Activated CD4-positive, alpha-beta memory T cell treated with anti-CD3 and anti-CD28 coated beads, Interleukin-2, amount 10 ng/mL, durations not matched to agents 7 days and 5 days (primary cell): ENCODE measurements at places on chromosomes 7 and 10.

GRCh38 chr10:22716943-22717342, 2.6 kb upstream of the PIP4K2A start:
- DNase-seq = no peak
- H3K4me3 ChIP-seq = no peak overlapping the region
- peaks cover 17% of the 10 kb centered on the region for H3K4me1 ChIP-seq

DNA sequence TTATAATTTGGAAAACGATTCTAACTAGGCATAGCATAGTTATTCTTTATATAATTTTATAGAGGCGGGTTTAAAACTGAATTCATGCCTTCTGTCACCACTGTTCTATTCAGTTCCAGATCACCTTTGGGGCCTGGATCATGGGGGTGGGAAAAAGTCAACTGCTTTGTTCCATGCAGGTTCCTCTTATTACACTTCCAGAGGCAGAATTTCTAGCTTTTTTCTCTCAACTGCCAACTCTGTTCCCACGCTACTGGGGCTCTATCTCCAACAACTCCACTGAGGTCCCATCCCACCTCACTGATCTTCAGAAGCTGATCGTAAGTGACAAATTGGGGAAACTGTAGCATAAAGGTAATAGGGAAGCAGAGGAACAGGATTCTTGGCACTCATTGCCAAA, 283.6 kb upstream of the IMMP2L start:
- H3K4me1 ChIP-seq = peaks cover 2% of the 10 kb centered on the region
- no peak for DNase-seq
- no peak overlapping the region for H3K4me3 ChIP-seq
- H3K36me3 ChIP-seq = no peaks in the 10 kb centered on the region

GRCh38 chr10:84829131-84829530, 500.7 kb downstream of the CCSER2 start:
- no peak for DNase-seq
- no peaks in the 10 kb centered on the region for H3K4me1 ChIP-seq
- no peak overlapping the region for H3K27ac ChIP-seq
- no peaks in the 10 kb centered on the region for H3K27me3 ChIP-seq
- H3K4me3 ChIP-seq = no peak overlapping the region
- no peaks in the 10 kb centered on the region for H3K36me3 ChIP-seq

DNA sequence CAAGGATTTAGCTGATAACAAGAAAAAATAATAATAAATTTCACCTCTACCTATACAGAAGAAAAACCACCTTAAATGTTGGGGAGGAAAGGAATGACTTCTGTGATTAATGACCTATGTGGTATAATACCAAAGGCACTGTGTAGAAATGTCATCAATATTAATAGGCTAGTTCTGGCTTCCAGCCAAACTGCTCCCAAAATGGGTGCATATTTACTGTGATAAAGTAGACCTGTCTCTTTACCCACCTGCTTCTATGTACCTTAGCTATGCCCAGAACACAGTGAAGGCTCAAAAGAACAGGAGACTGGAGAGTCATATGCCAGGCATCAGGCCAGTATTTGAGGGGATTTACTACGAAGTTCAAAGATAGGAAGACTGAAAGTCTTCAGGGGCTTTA, 76.0 kb downstream of the ATE1 start:
- H3K27me3 ChIP-seq = no peaks in the 10 kb centered on the region
- no peaks in the 10 kb centered on the region for H3K4me1 ChIP-seq
- H3K4me3 ChIP-seq = no peak overlapping the region
- no peak overlapping the region for H3K27ac ChIP-seq
- DNase-seq = no peak
- peaks cover 39% of the 10 kb centered on the region for H3K36me3 ChIP-seq

GRCh38 chr10:89662596-89662995, 17.6 kb upstream of the PANK1 start:
- H3K27me3 ChIP-seq = peaks cover 13% of the 10 kb centered on the region
- no peaks in the 10 kb centered on the region for H3K36me3 ChIP-seq
- no peak overlapping the region for H3K27ac ChIP-seq
- no peak for DNase-seq
- H3K4me3 ChIP-seq = no peak overlapping the region
- H3K4me1 ChIP-seq = no peaks in the 10 kb centered on the region
